ENCODE measurements at places on chromosomes 7 and 10.

GRCh38 chr10:83769281-83769820 lies 370.0 kb upstream of the GHITM start:
- DNase-seq: no peak

DNA sequence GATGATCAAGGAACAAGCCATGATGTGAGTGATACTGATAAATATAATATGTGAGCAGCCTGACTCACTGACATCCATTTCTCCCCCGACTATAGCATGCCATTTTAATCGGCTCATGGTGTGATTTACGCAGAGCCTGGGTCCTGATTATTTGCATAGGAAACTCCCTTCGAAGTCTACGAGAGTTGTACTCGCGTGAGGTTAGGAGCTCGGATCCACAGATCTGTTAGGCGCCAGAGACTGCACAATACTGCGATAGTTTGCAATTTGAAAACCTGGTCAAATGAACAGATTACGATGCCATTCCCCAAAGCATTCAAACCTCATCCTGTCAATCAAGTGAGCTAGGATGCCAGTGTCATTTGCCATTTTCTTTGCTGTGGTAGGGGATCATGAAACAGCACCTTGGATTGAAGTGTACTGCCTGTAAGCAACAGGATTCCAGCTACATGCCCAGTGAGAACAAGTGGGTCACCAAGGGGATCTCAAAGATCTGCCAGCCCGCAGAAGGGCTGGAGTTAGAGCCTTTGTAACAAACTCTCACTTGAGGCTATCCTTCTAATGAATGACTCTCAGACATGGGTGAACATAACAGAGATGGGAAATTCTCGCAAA lies 158.3 kb downstream of the FRMD4A start:
- no peak for DNase-seq

DNA sequence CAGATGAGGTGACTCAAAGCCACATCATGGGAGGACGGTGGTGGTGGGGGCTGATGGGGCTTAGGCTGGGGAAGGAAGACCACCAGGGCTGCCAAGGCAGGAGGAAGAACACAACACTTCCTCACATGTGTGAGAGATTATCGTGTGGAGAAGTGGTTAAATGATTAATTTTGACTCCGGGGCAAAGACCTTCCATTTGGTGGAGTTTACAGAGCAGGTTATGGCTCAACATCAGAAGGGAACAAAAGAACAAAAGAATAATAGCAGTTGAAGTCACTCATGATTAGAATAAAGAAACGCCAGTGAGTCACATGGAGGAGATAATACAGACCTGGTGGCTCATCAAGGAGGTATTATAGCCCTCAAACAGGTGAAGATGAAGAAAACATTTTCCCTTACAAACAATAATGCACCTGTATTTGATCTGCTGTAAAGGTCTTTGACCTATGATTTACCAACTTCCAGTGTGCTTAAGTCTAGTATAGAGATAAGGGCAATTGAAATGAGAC lies 170.1 kb downstream of the PKD1L1 start:
- no peak for DNase-seq

DNA sequence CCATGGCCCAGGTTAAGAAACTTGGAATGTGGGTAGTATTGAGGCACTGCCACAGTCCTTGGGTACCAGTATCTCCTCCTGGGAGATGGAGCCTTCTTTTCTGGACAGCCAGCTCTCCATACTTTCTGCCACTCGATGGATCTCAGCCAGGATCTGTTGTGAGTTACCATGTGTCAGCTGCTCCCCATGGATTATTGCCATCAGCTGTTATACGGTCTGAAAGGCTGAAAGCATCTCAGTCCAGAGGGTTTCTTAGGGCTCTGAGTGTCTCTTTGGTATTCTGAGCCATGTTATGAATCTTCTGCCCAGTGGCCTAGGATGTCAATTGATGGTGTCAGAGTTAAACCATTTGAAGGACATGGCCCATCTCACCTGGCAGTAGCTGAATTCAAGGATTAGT lies 197.5 kb downstream of the C7orf25 start:
- DNase-seq: no peak

GRCh38 chr7:41275255-41275654 lies 427.6 kb downstream of the INHBA start:
- no peak for DNase-seq

DNA sequence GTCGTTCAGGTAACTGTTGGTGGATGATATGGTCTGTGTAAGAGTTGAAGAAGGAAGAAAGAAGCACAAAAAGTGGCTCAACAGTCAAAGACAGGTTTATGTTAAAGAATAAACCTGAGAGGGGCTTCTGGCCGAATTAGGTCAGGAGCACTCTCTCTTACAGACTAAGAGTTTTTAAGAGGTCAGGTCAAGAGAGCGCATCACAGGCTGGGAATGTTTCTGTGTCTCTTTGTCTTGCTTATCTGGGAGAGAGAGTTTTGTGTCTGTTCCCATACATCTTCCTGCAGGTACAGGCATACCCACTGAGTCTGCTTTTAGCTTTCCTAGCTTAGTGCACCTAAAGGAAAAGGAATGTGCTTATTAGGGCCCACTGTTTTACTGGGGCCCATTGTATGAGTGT lies 22.2 kb upstream of the PRPF18 start:
- no peak for DNase-seq

- DNase-seq: no peak
These were observed 211.6 kb downstream of the INHBA start for GRCh38 chr7:41491308-41491707.

DNA sequence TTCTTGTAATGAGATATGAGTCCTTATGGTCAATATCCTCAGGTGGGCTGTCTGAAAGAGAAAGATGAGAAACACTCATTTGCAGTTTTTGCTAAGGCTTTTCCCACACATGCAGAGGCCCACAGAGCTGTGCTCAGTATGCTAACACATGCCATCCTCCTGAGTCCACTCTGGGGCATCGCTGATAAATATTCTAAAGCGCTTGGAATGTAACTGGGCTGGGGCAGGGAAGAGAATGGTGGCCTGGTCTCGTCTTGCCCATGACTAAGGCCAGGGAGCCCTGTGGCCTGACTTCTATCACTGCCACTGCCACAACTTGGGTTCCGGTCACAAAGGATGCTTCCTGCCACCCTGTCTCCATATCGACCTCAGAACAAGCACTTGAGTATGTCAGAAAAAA lies 199.7 kb upstream of the FRMD4A start:
- no peak for DNase-seq

- DNase-seq: no peak
These were observed 265.2 kb downstream of the RPS24 start for GRCh38 chr10:78298835-78299234.
